Placental epithelial cell (primary cell): ENCODE measurements at places on chromosomes 4 and X. TPM values are rescaled to one million over a fixed set of nuclear protein-coding genes. Genes with fewer than 3 reads are reported as not detected.

Gene LRCH2
- under 0.01 and 0.11 TPM in 2 replicates for total RNA-seq

Gene FAM47B
- not detected in 2 replicates for total RNA-seq

Gene CRMP1
- not detected in 2 replicates for total RNA-seq

Gene TCP11X2
- not detected in 2 replicates for total RNA-seq

Gene MAGEA8
- total RNA-seq = not detected in 2 replicates

Gene CPEB2
- 12.6 and 18.1 TPM in 2 replicates for total RNA-seq

Gene ATOH1
- total RNA-seq = not detected in 2 replicates

Gene BDH2
- 38.9 and 44.0 TPM in 2 replicates for total RNA-seq

Gene MED14
- 18.2 and 20.8 TPM in 2 replicates for total RNA-seq

Gene TMEM154
- 7.1 and 10.2 TPM in 2 replicates for total RNA-seq

Gene HSFX1
- total RNA-seq = 0.39 and 0.43 TPM in 2 replicates

Gene ARSJ
- 23.6 and 55.6 TPM in 2 replicates for total RNA-seq

Gene ADH6
- not detected in 2 replicates for total RNA-seq

Gene CD38
- total RNA-seq = under 0.01 TPM in 2 replicates

Gene OPN1LW
- total RNA-seq = not detected in 2 replicates

Gene MAGEB3
- total RNA-seq = not detected in 2 replicates

Gene CTSO
- 5.9 and 10.6 TPM in 2 replicates for total RNA-seq

Gene IL2RG
- total RNA-seq = not detected in 2 replicates

Gene L1CAM
- total RNA-seq = 0.22 and 0.39 TPM in 2 replicates

Gene CORIN
- total RNA-seq = under 0.01 TPM in 1 of 2 replicates, not detected in the other

Gene FAM149A
- 1.5 and 9.0 TPM in 2 replicates for total RNA-seq

Gene FAT1
- 107 and 188 TPM in 2 replicates for total RNA-seq

Gene SLC25A53
- 5.3 and 11.0 TPM in 2 replicates for total RNA-seq

Gene IRF2
- 7.8 and 13.0 TPM in 2 replicates for total RNA-seq

Gene SMIM10
- total RNA-seq = 0.22 and 1.6 TPM in 2 replicates

Gene TAF7L
- total RNA-seq = under 0.01 TPM in 1 of 2 replicates, not detected in the other

Gene RAB39B
- under 0.01 TPM in 1 of 2 replicates, not detected in the other for total RNA-seq

Gene C4orf36
- total RNA-seq = 0.39 TPM in 1 of 2 replicates, not detected in the other

Gene MTNR1A
- not detected in 2 replicates for total RNA-seq

Gene PNCK
- total RNA-seq = 5.1 TPM in 1 of 2 replicates, not detected in the other
